Activated naive CD4-positive, alpha-beta T cell treated with Interleukin-2 at 50 U/mL for 16 hours (primary cell): ENCODE measurements at places on chromosomes 4 and X.

DNA sequence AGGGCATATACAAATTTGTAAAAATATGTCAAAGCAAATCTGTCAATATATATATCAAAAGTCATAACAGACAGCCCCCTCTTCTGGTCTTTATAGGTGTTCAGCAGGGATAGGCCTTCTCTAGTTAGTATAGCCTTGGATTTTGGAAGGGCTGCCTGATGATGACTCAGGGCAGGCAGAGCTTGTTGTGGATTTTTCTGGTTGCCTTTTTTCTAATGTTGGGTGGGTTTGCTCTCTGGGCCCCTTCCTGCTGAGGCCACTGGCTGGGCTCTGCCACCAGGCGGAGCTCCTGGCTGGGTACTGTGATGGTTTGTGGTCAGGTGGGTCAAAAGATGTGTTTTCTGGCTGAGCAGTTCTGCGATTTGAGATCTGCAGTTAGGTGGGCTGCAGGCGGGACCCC lies 294.2 kb downstream of the GRIA2 start:
- DNase-seq, result no peak

- no peak for DNase-seq
Observed at GRCh38 chrX:72382202-72382595, 76.5 kb upstream of the CITED1 start.

DNA sequence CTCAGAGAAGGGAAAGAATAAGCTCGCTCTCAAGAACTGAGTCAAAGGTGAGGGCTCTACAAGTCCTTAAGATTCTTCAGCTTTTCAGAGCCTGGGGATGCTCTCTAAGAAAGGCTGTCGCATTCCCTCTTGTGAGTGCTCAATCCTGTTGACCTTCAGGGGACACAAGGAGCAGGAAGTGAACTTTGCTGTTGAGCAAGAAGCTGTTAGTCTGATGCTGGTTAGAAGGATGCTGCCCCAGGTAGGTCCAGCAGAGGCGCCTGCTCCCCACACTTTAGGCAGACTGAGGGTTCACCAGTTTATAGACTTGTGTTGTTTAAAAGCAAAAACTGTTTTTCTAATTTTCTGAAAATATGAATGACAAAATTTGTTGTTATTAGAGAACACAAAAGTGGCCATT lies 125.4 kb upstream of the SPOCK3 start:
- DNase-seq, result no peak

GRCh38 chr4:23811161-23811560 lies 78.7 kb downstream of the PPARGC1A start:
- no peak for DNase-seq

DNA sequence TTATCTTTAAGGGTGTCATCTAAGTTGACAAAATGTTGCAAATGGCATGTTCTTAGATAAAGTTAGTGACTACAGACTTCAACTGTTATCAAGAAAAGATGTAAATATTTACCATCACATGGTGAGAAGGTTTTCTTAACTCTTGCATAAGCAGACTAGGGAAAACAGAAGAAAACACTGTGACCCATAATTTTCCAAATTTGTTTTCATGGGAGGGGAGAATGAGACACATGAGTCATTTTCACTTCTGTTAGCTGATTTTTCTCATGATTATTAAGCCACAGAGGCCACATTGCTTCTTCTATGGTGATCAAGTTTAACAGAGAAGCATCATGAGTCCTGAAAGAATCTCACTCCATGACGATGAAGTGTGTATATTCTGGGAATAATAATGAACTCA lies 30.2 kb upstream of the SYTL5 start:
- DNase-seq, result no peak
